ENCODE measurements at places on chromosomes 16 and 17.
A peak's percentile ranks its signal among the peaks of the same experiment; 100 is the strongest.

DNA sequence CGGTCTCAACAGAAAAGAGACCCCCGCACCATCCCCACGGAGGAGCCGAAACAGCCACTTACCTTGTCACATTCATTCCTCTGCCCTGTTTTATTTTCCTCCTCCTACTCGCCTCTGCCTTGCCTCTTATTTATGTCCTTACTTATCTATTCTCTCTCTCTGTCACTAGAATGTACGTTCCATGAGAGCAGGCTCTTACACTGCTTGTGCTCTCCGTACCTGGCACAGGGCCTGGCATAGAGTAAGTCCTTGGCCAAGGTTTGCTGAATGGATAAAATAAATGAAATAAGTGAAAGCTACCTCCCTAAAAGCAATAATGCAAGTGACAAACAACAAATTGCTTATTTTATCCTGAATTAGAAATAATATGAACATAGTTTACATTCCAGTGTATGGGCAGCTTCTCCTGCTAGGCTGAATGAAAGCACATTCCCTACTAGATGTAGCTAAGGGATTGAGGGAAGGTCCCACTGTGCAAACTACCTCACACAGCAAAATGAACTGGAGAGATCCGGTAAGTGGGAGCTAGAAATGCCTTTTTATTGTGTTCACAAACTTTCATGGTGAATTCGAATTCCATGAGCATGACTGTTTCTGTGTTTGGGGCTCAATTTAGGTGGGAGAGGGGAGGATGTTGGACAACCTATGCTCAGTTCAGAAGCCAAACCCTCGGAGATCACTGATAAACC is 173.1 kb downstream of the PARN start:
- DNase-seq, result no peak

DNA sequence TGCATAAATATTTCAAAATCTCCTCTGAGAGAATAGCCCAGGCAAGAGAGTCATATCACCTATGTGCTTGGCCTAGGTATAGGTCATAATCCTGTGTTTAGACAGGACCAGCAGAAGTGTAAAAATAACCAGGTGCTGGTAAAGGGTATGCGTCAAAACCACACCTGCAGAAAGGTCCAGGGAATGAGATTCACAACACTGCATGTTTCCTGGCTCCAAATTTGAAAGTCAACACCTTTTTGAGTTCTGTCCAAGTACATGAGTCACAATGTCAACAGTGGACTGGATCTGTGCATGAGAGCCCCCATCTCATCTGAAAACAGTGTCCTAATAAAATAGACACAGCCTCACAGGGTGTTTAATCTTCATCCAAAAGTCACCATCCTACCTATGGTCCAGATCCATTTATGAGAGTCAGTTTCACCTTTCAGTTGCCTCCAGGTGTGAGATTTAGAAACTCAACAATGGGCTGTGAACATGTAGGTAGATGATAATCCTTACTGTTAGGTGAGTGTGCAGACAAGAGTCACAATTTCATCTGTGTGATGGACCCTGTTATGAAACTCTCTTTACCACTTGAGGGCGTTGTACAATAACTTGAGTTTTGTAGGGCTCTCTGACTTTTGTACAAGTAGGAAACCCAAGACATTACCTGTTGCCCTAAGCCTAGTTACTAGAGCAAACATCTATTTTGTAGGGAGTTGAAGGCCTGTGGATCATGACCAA is 2100.7 kb downstream of the TP53TG3F start:
- DNase-seq, result no peak

- DNase-seq, result peak; percentile 94
These were observed at the start of the genes C17orf100 and MED31 for GRCh38 chr17:6651354-6651918. Gene C17orf100 (plus strand): TSS chr17:6651762. CDS start chr17:6651914, 152 bp downstream. Gene MED31 (minus strand): TSS chr17:6651605. CDS start chr17:6651528, 77 bp downstream.

DNA sequence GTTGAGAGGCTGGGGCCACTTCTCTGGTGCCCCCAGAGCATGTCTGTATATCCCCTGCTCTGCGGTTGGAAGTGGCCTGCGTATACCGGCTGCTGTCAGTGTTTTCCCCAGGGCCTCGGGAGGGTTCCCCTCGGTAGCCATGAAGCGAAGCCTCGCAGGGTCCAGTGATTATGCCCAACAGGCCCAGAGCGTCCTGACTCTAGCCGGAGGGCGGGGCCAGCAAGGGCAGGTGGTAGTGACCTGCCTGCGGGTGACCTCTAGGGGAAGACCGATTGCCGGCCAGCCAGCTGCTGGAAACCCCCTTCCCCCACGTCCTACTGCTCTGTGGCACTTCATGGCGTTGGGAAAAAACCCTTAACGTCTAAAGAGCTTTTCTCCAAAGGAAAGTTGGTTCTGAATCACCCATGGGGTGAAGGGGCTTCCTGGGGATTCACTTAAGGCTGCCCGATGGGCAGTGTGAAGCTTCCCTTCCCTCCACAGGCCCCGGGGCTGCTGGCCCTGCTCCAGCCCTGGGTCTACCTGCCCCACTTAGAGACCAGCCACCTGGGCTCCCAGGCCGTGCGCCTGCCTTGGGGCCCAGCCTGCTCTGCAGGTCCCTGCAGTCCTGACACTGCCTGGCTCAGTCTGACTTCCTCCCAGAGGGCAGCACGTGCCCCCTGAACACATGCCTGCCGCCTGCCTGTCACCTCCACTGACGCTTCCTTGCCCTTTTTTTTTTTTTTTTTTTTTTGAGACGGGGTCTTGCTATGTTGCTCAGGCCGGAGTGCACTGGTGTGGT is 72.8 kb downstream of the SOCS1 start:
- DNase-seq, result peak; percentile 56

GRCh38 chr16:67822511-67822910 is 15.8 kb downstream of the TSNAXIP1 start:
- DNase-seq, result no peak

DNA sequence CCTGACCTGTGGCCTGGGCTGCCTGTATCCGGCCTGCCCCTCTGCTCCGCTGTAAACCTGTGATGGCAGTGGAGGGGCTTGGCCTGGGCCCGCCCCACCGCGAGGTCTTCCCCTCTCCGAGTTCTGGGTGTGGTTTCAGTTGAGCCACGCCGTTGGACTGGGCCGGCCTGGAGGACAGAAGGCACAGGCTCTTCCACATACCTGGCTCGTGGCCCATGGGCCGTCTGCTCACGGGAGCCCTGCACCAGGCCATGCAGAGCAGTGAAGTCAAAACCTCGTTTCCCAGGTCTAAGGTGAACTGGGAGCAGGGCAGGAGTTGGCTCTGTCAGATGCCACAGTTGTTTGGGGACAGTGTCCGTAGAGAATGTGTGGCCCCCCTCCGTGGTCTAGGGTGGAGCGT is 5.6 kb upstream of the RNPS1 start:
- DNase-seq, result no peak

DNA sequence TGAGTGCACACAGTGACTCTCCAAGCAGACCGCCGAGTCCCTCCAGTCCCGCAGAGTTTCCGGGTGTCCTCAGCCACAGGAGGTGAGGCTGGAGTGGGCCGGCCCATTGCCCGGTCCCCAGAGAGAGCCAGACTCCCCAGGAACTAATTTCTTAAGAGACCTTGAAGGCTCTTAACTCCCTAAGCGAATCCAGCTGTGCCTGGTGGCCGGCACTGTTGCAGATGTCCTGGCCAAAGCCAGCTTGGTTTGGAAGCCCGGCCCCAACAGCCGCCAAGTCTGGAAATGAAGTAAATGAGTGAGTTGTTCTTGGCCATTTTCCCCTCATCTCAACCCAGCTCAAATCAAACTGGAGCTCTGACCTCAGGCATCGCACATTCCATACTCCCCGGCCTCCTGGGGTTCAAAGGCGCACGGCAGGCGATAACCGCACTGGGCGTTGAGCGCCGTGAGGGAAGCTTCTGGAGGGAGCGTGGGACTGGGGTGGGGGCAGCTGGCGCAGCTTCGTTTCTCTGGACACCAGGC is 42.0 kb downstream of the CMIP start:
- DNase-seq, result no peak

DNA sequence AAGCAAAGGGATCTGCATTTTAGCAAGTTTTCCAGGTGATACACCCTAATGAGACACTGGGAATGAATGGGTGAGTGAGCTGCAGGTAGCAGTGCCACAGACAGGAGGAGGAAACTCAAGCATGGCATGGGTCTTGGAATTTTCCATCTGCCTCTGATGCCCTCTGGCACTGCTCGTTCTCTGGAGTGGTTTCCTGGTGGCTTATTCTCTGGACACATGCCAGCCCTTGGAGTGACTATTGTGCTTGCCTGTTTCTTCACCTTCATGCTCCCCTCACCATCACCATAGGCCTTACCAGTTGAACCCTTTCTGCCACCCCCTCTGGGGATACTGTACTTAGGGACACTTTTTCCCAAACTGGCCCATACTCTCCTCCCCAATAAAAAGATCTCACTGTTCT is 1.6 kb downstream of the COASY start:
- DNase-seq, result no peak

- no peak for DNase-seq
These were observed 61.0 kb downstream of the WDR59 start for GRCh38 chr16:74923766-74924460.

DNA sequence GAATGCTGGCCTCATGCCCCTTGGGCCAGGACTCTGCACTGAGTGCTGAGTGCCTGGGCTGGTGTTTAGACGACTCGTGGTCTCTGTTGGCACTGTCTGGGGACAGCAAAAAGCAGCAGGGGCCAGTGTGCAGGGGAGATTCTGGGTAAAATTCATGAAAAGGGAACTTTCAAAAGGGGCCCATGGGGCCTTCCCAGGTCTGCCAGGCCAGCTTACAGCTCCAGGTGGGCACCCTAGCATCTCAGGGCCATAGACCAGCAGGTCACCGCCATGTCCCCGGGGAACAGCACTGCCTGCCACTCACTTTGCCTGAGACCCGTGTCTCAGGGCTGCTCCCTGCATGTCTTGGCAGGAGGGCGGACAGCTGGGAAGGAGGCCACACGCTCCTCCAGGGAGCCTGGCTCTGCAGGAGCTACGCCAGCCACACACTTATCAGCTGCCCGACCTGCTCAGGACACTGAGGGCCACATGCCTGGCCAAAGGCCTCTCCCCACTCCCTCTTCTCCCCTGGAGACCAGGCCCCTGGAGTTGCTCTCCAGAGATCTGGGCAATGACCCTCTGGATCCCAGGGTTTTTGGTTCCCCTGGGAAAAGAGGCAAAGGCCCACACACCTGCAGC is 8.8 kb upstream of the FASN start:
- DNase-seq, result no peak

DNA sequence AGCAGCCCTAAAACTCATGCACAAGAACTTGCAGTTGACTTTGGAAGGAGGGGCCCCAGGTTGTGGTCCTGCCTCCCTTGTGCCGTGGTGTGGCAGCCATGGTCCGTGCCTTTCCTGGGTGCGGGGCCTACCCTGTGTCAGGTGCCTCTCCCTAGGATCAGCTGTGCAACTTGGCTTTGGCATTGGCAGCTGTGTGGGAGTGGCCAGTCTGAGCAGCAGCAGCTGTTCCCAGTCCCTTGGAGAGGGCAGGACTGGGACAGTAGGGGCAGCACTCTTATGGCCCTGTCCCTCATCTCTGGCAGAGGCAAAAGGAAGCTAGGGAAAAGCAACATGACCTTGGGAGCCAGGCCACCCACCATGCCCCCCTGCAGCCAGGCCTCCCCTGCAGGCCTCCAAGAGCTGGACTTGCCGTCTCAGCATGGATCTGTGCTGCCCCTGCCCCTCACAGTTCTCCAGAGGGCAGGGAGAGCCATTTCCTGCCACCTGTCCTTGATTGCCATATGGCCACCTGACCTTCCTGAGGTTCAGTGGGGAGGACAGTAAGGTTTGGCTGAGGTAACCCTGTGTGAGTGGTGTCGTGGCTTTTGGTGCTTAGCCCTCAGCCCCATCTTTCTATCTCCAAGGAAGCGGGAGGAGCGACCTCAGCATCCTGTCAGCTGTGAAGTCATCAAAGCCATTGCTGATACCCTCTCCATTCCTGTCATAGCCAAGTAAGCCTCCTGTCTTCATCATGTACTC is 15.5 kb upstream of the NFATC3 start:
- no peak for DNase-seq

DNA sequence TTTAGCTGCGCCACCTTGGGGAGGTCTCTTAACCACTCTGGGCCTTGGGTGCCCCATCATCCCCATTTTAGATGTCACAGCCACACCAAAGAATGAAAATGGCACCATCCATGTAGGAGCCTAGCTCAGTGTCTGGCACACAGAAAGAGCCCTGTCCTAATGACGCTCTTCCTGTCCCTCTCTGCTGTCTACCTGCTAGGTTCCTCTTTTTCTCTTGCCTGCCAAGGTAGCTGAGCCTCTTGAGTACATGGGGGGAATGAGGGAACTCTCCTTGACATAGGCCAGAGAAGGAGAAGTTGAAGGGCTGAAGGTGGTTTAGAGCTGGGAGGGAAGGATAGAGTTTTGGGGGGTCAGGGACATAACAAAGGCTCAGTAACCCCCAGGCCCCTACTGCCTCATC is 1.8 kb downstream of the RUNDC3A start:
- DNase-seq, result no peak

DNA sequence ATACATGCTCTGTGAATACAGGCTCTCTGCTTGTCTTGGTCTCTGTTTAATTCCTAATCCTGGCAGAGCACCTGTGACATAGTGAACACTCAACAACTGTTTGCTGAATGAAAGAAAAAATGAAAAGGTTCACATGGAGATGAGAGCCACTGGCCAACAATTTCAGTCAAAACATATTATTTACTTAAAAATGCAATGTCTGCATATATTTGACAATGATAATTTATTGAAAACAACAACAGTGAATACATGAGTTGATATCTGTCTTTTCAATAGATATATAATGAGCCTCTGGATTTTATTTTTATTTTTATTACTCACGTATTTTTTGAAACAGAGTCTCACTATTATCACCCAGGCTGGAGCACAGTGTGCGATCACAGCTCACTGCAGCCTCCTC is 136.6 kb downstream of the CDH13 start:
- no peak for DNase-seq
